ENCODE measurements at places on chromosomes 2 and 18.

- DNase-seq, result no peak
These were observed 203.8 kb downstream of the RDH14 start for GRCh38 chr2:18356676-18357075.

DNA sequence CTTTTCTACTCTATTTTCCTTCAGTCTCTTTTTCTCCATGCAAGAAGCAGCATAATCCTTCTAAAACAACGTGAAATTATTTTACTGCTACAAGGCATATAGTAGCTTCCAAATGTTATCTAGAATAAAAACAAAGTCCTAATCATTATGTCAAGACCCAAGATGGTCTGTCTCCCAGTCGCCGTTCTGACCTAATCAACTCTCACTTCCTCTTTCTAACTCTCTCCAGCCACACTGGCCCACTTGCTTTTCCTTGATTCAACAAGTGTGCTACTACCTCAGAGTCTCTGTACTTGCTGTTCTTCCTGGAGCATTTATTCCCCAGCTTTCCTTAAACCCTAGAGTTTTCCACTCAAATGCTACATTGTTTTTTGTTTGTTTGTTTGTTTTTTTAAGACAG is 1491.2 kb downstream of the LRP1B start:
- DNase-seq, result no peak

- DNase-seq, result no peak
These were observed 60.9 kb upstream of the MGAT5 start for GRCh38 chr2:134193006-134193405.

DNA sequence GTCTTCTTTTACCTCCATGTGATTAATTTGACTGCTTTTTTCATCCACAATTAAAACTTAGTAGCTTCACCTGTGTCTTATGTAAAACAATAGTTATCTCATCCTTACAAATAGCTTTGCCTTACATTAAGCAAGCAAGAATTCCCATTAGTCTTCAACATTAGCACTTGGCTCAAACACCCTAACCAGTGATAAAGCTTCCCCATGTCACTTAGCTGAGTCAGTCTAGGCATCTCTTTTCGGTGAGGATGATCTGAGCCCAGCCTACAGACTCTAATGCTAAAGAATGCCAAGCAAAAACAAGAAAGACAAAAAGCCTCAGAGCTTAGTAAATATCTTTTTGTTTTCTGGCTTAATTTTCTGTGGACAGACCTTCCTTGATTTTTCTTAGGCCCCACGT is 26.1 kb downstream of the GAD1 start:
- no peak for DNase-seq

DNA sequence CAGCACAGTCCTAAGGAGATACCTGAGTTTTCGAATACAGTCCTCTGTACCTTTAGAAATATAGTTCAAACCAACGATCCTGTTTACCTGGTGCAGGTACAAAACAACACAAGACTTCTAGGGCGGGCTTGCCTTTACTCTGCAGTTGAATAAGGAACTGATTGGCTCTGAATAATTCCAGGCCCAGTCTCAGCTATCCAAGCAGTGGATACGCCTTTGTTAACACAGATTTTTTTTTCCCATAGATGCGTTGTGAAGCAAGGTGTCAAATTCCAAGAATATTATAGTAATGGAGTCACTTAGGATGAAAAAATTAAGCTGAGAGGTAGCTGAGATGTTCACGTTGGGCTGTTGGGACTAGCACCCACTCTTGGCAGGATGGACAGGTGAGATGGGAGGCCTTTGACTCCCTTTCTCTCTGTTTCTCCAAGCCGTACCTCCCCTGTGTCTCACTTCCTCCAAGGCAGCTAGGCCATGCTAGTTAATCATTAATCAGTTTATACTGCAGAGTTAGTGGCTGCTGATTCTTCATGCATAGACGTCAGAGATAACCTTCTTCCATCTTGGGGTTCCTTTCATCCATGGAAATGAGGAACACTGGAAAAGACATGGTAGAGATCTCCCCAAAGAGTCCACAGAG is 380.8 kb upstream of the ACVR2A start:
- DNase-seq, result no peak

Data from stimulated activated CD8-positive, alpha-beta memory T cell treated with anti-CD3 and anti-CD28 coated beads, Interleukin-7, amount 100 ng/mL, for 1 hour (primary cell).